ENCODE measurements at places on chromosomes 2 and 18. TPM values are rescaled to one million over a fixed set of nuclear protein-coding genes. Genes with fewer than 3 reads are reported as not detected.

- no peaks in the 10 kb centered on the region for H3K36me3 ChIP-seq
- no peak overlapping the region for H3K27ac ChIP-seq
- no peak overlapping the region for H3K4me3 ChIP-seq
Measured at GRCh38 chr18:41624460-41624859, 330.6 kb upstream of the PIK3C3 start.

DNA sequence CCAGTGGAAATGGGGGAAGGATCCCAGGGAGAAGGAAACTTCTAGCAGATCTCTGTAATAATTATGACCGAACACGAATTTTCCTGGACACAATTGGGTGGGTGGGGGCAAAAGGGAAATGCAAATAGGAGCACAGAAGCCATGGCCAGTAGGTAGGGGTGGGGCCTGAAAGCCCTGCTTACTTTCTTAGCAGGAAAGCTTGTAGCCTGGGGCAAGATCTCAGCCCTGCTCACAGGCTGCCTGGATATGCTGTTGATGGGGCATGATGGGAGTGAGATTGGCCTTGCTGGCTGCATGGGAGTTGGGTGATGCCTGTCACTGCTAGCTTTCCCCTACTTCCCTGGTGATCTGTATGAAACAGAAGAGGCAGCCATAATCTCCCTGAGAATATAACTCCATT lies 45.9 kb upstream of the SPOPL start:
- H3K27ac ChIP-seq = no peak overlapping the region
- H3K4me3 ChIP-seq = no peak overlapping the region
- H3K36me3 ChIP-seq = no peaks in the 10 kb centered on the region
- H3K27me3 ChIP-seq = no peaks in the 10 kb centered on the region
- H3K4me1 ChIP-seq = no peaks in the 10 kb centered on the region

DNA sequence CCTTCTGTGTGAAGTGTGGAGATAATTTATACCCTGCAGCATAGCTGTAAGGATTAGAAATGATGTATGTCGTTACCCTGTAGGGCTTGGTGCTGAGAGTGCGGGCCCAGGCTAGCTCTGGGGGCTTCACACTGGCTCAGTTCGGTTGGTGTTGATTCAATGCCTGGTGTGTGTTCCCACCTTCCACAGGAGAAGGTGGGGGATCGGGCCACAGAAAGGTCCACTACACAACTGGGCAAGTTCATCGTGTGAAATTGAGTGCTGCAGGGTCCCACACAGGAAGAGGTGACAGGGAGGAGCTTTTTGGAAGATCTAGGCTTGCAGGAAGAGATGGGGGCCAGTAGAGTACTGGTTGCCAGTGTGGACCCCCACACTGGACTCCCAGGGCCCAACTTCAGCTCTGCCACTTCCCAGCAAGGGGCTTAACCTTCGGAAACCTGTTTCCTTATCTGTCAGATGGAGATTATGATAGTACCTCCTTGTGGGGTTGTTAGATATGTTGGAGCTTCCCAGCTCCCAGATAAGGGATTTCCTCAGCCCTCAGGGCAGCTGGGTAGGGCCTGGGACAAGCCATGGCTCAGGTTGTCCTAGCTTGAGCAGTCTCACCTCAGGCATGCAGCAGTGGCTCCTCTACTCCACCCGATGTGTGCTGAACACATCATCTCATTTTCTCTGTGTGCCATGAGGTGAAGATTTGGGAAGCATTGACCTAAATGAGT lies 71.5 kb downstream of the TMEM247 start:
- DNase-seq = no peak
- no peak overlapping the region for H3K4me3 ChIP-seq
- H3K36me3 ChIP-seq = peaks cover 6% of the 10 kb centered on the region

- no peak for DNase-seq
- H3K27me3 ChIP-seq = no peaks in the 10 kb centered on the region
- no peaks in the 10 kb centered on the region for H3K36me3 ChIP-seq
- peaks cover 49% of the 10 kb centered on the region for H3K4me1 ChIP-seq
- peak overlapping the region; percentile 92 for H3K4me3 ChIP-seq
- H3K27ac ChIP-seq = peak overlapping the region; percentile 99
Measured at GRCh38 chr2:84969511-84970209, 1.3 kb upstream of the KCMF1 start.

DNA sequence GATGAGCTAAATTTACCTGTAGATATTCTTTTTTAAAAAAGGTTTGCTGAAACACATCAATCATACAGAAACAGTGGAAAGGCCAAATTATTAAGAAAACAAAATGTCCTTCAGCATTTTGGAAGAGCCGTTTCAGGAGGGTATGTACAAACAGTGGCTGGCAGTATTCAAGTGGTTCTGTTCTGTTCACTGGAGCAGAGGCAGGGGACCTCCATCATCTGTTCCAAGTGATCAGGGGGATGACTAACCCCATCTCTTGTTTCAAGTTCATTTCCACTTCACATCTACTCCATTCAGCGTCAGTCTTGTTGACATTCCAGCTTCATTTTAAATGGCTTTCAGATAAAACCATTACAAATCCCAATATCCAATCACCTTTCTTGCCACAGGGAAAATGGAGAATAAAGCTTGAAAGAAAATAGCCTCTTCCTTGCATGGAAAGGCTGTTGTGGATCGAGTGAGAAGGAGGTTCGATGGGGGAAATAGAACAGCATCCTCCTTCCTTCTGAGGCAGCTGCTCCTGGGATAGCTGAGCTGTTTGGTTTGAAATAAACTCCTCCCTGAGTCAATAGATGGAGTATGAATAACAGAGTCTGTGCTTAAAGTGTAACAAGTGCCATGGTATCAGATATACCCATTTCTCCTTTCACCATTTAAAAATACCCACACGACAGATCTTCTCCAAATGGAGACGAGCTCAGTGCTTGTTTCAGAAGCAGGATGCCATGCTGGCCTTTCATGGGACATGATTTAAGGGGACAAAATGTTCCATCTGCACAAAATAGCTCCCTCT lies 63.7 kb upstream of the OTOF start:
- H3K27ac ChIP-seq = no peak overlapping the region
- DNase-seq = no peak
- H3K4me1 ChIP-seq = no peaks in the 10 kb centered on the region

GRCh38 chr2:15365411-15365810 lies 195.7 kb downstream of the NBAS start:
- H3K36me3 ChIP-seq = peaks cover 8% of the 10 kb centered on the region
- H3K27ac ChIP-seq = no peak overlapping the region
- DNase-seq = no peak
- H3K27me3 ChIP-seq = no peaks in the 10 kb centered on the region
- H3K4me3 ChIP-seq = no peak overlapping the region

- peaks cover 21% of the 10 kb centered on the region for H3K4me1 ChIP-seq
- H3K27ac ChIP-seq = no peak overlapping the region
- peak; percentile 83 for DNase-seq
- no peaks in the 10 kb centered on the region for H3K27me3 ChIP-seq
Measured at GRCh38 chr2:54708584-54709335, 14.7 kb upstream of the EML6 start.

DNA sequence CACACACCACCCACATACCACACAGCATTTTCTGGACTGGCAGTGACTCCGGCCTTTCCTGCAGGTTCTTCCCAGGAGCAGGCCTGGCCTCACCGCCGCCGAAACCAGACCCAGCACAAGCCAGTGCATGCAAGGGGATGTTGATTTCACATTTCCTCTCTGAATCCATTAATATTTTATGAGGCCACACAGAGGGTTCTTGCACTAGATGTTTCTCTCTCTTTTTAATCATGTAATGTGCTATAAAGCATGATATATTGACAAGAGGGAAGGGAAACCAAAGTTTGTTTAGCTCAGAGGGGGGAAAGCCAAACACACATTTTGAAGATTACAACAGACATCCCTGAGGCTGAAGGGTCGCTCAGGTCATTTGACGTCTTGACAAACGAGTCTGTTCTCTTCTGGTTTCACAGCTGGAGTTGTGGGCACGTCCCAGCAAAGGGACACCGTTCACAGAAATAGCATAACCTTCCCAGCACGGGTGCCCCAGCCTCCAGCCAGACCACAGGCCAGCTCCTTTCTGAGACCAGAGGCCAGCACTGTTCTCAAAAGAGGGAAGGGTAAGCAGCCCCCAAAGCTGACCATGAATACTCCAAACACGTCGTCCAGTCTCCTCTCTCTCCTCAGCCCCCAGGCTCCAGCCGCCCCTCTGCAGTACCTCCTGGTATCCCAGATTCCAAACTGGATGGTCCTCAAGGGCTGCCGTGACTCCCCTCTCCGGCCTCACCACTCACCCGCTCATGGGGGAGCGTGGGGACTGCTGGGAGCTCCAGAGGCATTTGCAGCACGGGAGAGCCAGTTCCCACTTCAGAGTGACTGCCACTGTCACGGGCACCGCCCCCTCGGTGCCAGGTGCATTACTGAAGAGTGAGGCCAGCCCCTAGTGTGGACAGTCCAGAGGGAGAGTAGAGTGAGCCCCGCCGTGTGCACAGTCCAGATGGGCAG lies 340.3 kb upstream of the SALL3 start:
- H3K4me3 ChIP-seq = no peak overlapping the region
- no peaks in the 10 kb centered on the region for H3K27me3 ChIP-seq
- H3K27ac ChIP-seq = no peak overlapping the region
- peaks cover 4% of the 10 kb centered on the region for H3K4me1 ChIP-seq
- H3K36me3 ChIP-seq = no peaks in the 10 kb centered on the region

GRCh38 chr2:178204977-178205376 lies 10.7 kb downstream of the OSBPL6 start:
- peaks cover 4% of the 10 kb centered on the region for H3K4me1 ChIP-seq
- H3K36me3 ChIP-seq = no peaks in the 10 kb centered on the region
- no peak overlapping the region for H3K4me3 ChIP-seq
- DNase-seq = no peak

GRCh38 chr2:211463397-211463796 lies 907.0 kb downstream of the CPS1 start:
- H3K27ac ChIP-seq = no peak overlapping the region
- H3K36me3 ChIP-seq = no peaks in the 10 kb centered on the region
- H3K4me3 ChIP-seq = no peak overlapping the region
- no peaks in the 10 kb centered on the region for H3K4me1 ChIP-seq
- no peaks in the 10 kb centered on the region for H3K27me3 ChIP-seq
- no peak for DNase-seq

- no peaks in the 10 kb centered on the region for H3K27me3 ChIP-seq
- no peak for DNase-seq
- no peaks in the 10 kb centered on the region for H3K4me1 ChIP-seq
- no peaks in the 10 kb centered on the region for H3K36me3 ChIP-seq
- H3K4me3 ChIP-seq = no peak overlapping the region
Measured at GRCh38 chr18:629269-630150, 27.9 kb upstream of the TYMS start.

CAPN14 gene
- 0.33 TPM for total RNA-seq

GRCh38 chr2:226023383-226023782 lies 623.9 kb downstream of the NYAP2 start:
- DNase-seq = no peak
- no peaks in the 10 kb centered on the region for H3K27me3 ChIP-seq
- H3K4me1 ChIP-seq = no peaks in the 10 kb centered on the region
- no peak overlapping the region for H3K4me3 ChIP-seq

DNA sequence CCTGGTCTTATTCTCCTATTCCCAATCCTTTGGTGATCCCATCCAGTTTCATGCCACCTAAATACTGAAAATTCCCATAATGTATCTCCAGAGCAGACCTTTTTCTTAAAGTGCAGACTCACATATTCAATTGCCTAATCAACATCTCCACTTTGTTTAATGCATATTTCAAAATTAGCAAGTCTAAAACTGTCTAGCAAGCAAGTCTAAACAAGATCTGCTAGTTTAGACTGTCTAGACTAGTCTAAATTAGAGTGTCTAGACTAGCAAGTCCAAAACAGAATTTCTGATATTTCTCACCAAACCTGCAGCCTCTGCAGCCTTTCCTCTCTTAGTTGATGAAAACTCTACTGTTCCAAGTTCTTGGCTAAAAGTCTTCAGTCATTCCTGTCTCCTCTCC lies 44.6 kb downstream of the THUMPD2 start:
- DNase-seq = no peak
- H3K27ac ChIP-seq = no peak overlapping the region
- no peak overlapping the region for H3K4me3 ChIP-seq
- H3K27me3 ChIP-seq = no peaks in the 10 kb centered on the region

- H3K4me3 ChIP-seq = no peak overlapping the region
- H3K4me1 ChIP-seq = peaks cover 15% of the 10 kb centered on the region
- no peak overlapping the region for H3K27ac ChIP-seq
- H3K36me3 ChIP-seq = peaks cover 10% of the 10 kb centered on the region
- no peaks in the 10 kb centered on the region for H3K27me3 ChIP-seq
Measured at GRCh38 chr18:77035380-77036187, 97.0 kb downstream of the MBP start.

- H3K4me3 ChIP-seq = no peak overlapping the region
- peak overlapping the region; percentile 81 for H3K27ac ChIP-seq
- H3K27me3 ChIP-seq = no peaks in the 10 kb centered on the region
- no peaks in the 10 kb centered on the region for H3K36me3 ChIP-seq
Measured at GRCh38 chr2:42922790-42923579, 130.6 kb upstream of the HAAO start.

DNA sequence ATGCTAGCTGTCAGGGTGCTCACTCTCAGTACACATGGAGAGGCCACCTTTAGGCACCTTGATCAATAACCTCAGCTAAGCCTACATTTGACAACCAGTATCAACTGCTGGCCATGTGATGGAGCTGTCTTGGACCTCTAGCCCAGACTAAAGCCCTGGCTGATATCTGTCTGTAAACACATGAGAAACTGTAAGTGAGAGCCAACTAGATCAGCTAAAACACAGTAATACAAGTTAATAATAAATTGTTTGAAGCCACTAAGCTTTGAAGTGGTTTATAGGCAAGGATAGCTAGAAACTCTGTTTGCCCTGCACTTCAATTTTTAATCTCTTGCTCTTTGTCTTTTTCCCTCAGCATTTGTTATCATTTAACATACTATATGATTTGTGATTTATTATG lies 407.1 kb downstream of the SPAG16 start:
- H3K27ac ChIP-seq = no peak overlapping the region
- H3K36me3 ChIP-seq = no peaks in the 10 kb centered on the region
- no peaks in the 10 kb centered on the region for H3K27me3 ChIP-seq
- no peak for DNase-seq
- no peaks in the 10 kb centered on the region for H3K4me1 ChIP-seq

DNA sequence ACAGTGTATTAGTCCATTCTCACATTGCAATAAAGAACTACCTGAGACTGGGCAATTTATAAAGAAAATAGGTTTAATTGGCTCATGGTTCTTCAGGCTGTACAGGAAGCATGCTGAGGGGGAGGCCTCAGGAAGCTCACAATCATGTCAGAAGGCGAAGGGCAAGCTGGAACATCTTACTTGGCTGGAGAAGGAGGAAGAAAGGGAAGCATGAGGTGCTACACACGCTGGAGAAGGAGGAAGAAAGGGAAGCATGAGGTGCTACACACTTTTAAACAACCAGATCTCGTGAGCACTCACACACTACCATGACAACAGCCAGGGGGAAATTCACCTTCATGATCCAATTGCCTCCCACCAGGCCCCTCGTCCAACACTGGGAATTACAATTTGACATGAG lies 95.3 kb upstream of the FAM110C start:
- H3K36me3 ChIP-seq = no peaks in the 10 kb centered on the region
- H3K27ac ChIP-seq = no peak overlapping the region
- H3K4me1 ChIP-seq = no peaks in the 10 kb centered on the region

- no peak overlapping the region for H3K4me3 ChIP-seq
- no peak for DNase-seq
- H3K4me1 ChIP-seq = no peaks in the 10 kb centered on the region
- no peak overlapping the region for H3K27ac ChIP-seq
Measured at GRCh38 chr2:174713686-174714085, 50.6 kb downstream of the CHRNA1 start.

All from upper lobe of left lung (tissue), 6 donors.